ENCODE measurements at places on chromosomes 12 and 14.

DNA sequence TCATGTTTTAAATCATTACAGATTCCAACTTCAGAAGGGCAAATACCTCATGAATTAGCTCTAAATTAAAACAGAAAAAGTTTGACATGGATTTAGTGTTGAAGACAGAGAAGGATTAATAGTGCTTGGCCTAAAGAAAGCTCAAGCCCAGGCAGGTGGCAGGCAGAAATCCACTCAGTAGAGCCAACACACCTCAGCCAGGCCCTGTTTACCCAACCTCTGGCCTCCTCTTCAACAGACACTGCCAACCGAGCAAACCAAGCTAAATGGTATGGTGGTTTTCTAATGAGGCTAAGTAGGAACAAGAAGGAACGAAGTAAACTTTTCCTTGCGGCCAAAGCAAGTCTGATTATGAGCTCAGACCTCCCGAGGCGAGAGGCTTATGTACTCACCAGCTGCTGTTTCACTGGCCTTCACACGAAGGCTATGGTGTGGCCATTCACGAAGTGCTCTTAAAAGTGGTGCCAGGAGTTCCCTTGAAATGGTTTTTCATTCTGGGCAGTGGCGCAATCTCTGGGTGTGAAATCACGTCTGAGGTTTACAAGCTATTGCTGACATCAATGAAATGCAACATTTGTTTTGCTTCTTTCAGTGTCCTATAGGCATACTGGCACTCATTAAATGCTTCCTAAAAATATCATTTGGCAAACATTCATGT, 124.1 kb upstream of the LGR5 start:
- DNase-seq: no peak

DNA sequence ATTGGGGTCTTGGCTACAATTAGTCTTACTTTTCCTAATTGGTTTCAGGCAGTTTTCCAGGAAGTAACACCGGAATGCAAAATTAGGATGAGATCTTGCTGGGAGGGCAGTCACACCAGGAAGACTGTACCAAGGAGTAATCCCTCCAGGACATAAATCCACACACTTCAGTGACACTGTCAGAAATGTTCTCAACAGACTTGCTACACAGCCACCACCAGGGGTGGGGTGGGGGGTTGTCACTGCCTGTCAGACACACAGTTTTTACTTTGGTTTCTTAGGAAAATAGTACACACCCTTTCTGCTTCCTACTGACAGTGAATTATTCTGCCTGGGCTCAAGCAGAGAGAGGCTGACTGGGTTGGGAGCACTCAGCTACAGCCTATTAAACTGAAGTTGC, 102.9 kb upstream of the CCDC196 start:
- no peak for DNase-seq

DNA sequence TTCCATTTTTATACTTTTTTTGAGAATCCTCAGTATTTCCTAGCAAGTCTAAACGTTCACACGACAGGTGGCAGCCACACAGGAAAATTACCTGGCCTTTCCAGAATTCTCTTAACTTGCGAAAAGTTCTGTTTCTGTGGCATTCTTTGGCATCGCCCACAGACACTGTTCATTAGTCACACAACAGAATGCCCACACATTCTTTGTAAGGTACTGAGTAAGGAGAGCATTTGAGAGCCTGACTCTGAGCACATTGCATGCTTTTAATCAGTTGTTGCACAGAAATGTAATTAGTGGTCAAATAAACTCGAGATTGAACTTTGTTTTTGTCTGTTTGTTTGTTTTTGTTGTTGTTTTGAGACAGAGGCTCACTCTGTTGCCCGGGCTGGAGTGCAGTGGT, 52.4 kb downstream of the LMNTD1 start:
- no peak for DNase-seq

- DNase-seq: no peak
Observed at GRCh38 chr12:66058554-66058953, 72.0 kb downstream of the LLPH start.

- no peak for DNase-seq
Observed at GRCh38 chr12:57169969-57170368, 22.6 kb upstream of the LRP1-AS start.

DNA sequence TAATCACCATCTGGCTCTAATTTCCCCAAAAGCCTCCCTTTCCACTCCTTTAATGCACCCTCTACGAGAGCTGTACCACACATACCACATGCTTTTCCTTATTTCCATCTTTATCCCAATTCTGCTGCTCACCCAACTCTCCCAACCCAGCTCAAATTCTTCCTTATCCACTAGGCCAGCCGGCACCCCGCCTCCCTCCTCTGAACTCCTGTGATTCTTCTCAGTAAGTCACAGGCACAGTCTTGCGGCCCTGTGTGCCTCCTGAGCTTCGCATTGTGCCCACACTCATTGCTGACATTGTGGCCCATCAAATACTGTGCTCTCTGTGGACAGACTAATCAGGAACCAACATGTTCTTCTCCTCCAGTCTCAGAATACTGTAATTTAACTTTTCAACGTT, 45.4 kb downstream of the APPL2 start:
- DNase-seq: no peak

- DNase-seq: no peak
Observed at GRCh38 chr14:20606190-20606901, 15.2 kb upstream of the RNASE12 start.

- no peak for DNase-seq
Observed at GRCh38 chr14:24398653-24399446, at the start of gene NYNRIN. Gene NYNRIN, plus strand, starts transcription at chr14:24399003. Its CDS starts 244 bp downstream, at chr14:24399247.

DNA sequence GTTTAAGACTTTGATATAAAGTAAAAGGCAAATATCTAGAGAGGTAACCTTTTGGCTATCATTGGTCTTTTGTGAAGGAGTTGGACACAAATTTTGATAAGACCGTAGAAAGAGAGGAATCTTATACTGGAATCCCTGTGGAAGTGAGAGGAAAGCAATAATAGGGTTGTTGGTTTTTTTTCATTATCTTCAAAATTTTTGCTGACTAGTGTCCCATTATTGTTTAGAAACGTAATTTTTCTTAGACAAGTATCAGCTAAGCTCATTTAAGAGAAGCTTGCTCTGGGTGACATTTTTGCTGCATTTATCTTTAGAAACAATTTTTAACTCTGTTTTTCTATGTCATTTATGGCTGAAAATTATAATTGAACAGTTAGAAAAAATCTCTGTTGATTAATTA, 300.3 kb downstream of the SYT1 start:
- DNase-seq: no peak

DNA sequence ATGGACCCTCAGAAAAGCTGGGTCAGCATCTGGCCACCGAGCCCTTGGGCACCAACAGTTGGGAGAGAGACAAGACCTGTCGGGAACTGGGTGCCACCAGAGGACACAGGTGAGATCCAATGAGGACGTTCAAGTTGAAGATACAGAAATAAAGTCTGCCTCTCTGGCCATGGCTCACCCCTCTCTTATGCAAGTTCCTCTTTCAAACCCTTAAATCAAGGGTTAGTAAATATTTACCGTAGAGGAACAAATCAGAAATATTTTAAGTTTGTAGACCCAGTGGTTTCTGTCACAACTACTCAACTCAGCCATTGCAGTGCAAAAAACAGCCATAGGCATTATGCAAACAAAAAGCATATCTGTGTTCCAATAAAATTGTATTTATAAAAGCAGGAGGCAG, 76.5 kb upstream of the HSPB8 start:
- DNase-seq: no peak

DNA sequence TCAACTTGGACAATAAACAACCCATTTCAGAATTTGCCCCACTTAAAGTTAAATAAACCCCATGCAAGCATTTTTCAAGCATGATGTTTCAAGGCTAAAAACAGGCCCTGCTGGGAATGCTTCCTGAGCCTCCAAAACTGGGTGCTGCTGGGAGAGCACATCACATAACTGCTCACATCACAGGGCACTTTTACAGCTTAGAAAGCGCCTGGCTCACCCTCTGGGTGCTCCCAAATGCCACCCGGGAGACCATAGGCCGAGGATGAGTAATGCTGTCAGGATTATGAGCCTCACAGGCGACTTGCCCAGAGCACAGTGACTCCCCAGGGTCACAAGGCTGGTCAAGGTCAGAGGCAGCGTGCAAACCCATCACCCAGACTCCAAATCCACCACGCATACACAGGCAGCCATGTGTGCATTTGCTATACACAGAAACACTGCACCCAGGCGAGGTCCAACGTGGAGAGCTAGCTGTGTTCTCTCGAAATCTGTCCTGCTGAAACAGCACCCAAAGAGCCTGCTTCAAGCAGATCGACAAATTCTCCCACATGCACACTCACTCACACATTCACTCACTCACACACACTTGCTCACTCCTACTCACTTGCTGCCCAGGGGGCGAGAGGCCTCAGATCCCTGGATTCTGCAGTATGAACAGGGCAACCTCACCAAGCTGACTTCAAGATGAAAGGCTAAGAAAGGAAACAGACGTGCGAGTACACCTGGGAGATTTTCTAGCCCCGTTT, 58.7 kb downstream of the ITPK1 start:
- DNase-seq: no peak

DNA sequence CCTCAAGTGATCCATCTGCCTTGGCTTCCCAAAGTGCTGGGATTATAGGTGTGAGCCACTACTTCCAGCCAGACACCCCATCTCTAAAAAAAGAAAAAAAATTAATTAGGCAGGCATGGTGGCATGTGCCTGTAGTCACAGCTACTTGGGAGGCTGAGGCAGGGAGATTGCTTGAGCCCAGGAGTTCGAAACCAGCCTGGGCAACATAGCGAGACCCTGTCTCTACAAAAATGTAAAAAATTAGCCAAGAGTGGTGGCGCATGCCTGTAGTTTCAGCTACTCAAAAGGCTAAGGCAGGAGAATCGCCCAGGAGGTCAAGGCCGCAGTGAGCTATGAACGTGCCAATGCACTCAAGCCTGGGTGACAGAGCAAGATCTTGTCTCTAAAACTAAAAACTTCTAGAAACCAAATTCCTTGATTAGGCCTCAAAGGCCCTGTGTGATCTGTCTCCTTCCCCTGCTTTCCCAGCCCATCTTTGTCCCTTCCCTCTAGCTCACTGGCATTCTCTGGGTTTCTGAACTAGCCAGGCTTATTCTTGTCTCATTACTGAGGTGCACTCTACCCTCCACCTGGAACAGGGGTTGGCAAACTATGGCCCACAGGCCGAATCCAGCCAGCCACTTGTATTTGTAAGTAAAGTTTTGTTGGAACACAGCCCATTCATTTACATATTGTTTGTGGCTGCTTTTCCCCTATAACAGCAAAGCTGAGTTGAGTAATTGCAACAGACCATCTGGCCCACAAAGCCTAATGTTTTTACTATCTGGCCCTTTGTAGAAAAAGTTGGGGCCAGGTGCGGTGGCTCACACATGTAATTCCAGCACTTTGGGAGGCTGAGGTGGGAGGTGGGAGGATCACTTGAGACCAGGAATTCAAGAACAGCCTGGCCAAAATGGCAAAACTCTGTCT, 17.2 kb upstream of the TPCN1 start:
- DNase-seq: no peak

GRCh38 chr12:79360936-79361335, 329.8 kb downstream of the PAWR start:
- no peak for DNase-seq

GRCh38 chr12:107519906-107520859, 165.4 kb upstream of the PWP1 start:
- DNase-seq: no peak

- DNase-seq: no peak
Observed at GRCh38 chr14:47411523-47411922, 263.9 kb downstream of the MDGA2 start.

DNA sequence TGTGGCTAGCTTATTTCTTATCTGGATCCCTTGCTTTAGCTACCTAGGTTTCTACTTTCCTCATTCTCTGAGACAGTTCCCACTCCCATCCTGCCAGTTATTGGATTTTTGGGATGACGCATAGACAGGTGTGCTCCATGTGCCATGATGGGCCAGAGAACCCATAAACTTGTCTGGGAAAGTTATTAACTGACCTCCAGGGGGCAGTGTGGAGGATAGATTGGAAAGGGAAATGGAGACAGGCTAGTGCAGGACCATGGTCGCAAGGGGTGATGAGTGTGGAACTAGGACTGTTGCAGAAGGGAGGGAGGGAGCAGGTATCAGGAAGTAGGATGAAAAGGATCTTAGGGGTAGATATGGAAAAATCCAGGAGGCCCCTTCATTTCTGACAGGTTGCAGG, 80.3 kb downstream of the ESRRB start:
- no peak for DNase-seq

DNA sequence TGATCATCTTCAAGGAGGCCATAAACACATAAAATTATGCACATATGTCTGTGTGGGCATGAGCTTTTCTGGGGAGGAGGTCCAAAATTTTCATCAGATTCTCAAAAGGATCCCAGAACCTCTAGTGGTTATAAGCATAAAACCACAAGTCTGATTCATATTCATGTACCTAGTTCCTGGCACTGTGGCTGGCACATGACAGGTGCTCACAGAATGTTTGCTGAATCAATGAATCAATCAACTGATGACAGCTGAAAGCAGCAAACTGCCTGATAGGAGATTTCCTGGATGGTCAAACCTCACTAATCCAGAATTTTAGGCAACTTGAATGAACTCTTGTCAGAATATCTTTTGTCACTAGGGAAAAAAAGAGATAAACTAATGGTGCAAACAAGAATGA, 13.5 kb upstream of the CMKLR1 start:
- no peak for DNase-seq

GRCh38 chr14:54693761-54694160, 126.8 kb downstream of the SAMD4A start:
- DNase-seq: no peak

DNA sequence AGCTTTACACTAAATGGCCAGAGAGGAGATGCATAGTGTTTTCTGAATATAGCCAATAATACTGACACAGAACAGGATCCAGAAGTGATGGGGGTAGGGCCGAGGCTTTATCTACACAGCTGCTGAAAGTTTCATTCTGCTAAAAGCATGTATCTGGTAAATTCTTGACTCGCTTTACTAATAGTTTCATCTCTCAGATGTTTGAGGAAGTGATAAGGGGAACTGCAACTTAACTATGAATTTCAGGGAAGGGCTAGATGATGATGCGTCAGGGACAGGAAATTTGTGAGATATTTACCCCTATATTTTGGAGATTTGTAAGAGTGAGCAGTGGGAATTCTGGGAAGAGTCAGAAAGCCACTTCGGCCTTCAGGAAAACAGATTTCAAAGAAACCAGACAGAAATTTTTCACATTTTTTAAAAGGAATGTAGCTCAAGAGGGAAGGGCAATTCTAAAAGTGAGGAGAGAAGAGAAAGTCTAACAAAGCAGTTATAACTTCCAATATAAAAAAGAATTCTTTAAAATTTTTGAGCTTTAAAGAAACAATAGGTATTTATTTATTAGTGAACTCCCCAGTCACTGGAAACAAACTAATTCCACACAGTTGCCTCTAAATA, 243.1 kb downstream of the BCAT1 start:
- DNase-seq: no peak

Data from AG09319 (cell line).